ENCODE measurements at places on chromosomes 1 and 21.
A peak's percentile ranks its signal among the peaks of the same experiment; 100 is the strongest.

GRCh38 chr1:7422081-7422480 is 349.0 kb upstream of the VAMP3 start:
- no peak for DNase-seq

DNA sequence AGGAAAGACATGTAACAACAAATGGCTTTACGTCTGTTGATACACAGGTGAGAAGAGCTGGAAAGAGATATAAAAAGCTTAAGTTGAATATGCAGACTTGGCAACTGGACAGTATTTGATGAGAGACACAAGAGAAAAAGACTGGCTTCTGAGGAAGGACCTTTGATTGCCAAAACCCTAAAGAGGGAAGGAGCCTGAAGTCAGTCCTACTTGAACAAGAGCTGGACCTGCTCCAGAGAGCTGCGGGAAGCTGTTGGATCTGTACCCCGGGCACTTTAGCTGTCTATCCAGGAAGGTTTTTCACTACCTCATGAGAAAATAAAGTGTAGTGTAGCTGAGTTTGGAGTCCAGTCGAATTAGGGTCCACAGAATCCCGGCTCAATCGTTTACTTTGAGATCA is 25.3 kb upstream of the LRRC8B start:
- no peak for DNase-seq

DNA sequence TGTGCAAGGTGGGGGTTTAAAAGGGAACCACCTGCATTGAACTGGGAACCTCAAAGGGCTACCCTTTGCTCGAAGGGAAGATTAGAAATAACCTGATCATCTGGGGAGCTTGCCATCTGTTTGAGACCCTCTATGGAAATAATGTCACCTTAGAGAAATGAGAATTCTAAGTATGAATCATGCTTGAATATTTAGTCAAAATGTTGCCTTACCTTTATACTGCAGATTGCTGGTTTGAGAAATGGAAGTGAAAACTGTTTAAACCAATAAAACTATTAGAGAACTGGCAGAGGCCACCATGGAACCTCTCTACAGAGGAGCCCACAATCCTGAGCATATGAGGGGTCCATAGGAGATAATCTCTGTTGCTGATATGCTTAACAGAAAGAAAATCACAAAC is 131.2 kb upstream of the FAM78B start:
- no peak for DNase-seq

DNA sequence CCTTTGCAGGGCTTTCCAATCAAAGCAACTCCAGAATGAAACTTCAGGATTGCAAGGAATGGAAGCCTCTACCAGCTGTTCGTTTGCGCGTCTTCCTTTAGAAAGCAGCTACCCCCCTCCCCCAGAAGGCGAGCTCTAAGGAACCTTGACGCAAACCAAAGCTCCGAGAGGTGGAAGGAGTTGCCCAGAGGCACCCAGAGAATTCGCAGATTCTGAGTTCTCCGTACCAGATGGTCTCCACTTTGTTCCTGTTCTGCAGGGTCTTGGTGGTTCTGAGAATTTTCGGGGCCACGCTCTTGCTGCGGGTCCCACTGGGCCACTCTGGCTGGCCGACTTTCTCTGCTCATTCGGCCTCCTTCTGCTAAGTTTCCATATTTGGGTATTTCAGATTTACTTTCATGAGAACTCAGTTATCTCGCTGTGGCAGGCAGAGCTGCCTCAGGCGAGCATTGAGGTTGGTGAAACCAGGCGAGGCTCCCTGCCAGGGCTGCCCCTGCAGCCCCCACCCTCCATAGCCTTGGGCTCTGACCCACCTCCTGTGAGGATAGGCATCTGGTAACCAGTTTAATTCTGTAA is 801 bp downstream of the TRAF5 start:
- DNase-seq = peak; percentile 64

Measured in PC-9 (cell line).